ENCODE measurements at places on chromosomes 4 and X. TPM values are rescaled to one million over a fixed set of nuclear protein-coding genes. Genes with fewer than 3 reads are reported as not detected.
A peak's percentile ranks its signal among the peaks of the same experiment; 100 is the strongest.

DNA sequence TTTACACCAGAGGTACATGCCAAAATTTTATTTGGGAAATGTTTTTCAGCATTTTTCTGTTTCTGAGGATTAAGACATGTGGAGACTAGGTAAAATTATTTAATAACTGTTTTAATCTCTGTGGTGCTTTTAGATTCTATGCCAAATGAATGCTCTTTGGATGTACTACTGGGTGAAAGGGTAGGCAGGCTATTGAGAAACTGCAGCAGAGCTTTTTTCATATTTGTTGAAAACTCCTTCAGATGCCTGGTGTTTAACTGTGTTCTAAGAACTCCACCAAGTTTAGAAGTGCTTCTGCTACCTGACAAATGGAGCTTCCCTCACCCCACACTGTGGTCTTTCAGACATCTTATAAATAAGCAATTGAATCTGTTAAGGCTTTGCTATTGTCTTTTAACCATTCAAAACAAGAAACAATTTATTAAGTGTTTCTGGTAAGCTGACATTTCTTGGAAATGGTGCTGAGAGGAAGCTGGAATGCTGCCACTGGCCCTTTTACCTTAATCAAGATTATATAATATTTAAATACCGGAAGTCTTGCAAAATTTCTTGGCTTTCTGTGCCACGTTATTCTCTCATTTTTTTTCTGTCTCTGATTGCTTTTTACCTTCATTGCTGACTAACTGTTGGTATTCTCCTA is 51.2 kb upstream of the CYSLTR1 start:
- no peak for DNase-seq

Gene RBM46
- not detected for total RNA-seq

Gene FAM199X
- total RNA-seq = 16.1 TPM

Gene PNMA6F
- total RNA-seq = not detected

- DNase-seq = no peak
Measured at GRCh38 chr4:80079255-80079923, 6.4 kb upstream of the ANTXR2 start.

- DNase-seq = no peak
Measured at GRCh38 chr4:128291096-128291495, 3.5 kb upstream of the PGRMC2 start.

DNA sequence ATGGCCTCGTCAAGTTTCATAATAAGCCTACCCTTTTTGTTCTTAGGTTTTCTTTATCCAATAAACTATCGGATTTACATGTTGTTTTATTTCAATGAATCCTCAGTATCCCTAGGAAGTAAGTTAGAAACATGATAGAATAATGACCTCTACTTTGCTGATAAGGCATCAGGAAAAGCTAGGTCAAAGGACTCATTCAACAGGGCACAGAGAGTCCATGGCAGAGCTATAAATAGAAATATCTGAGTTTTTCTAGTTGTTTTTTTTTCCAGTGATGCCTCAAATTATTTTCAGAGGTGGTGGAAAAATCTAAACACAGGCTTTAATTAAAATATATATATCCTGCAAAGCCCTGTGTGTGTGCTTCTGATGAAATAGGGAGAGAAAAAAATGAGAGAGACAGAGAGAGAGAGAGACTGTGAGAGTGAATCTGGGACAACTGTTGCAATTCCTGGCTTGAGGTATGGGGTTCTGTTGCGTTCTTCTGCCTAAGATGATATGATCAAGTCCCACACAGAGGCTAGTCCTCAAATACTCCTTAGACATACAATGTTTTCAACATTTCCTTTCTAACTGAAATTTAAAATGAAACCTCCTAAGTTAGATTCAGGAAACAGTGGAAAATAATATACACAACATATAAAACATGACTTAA is 139.9 kb downstream of the HDX start:
- DNase-seq = peak; percentile 42

Gene PCDH18
- total RNA-seq = 255 TPM

GRCh38 chr4:15771216-15772058 is 6.7 kb upstream of the CD38 start:
- no peak for DNase-seq

- DNase-seq = no peak
Measured at GRCh38 chr4:56696056-56696455, 15.0 kb upstream of the HOPX start.

DNA sequence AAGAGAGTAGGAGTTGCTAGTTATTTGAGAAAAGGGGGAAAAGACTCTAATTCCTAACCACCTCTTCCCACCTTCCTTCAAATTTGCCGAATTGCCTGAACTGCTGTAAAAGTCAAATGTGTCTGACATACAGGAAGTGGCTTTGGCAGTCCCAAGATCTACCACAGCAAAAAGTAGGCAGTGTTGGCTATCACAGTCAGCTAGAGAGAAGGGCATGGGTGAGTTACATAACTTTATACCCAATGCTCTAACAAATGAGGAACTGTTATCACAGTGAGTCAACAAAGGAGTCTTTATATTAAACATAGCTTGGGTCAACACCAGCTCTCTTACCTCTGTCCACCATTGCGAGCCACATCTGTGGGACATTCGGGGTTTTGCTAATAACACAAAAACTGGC is 2.4 kb upstream of the MBNL3 start:
- no peak for DNase-seq

Gene TMEM187
- total RNA-seq = 7.6 TPM
